ENCODE measurements at places on chromosomes 1 and 21. TPM values are rescaled to one million over a fixed set of nuclear protein-coding genes. Genes with fewer than 3 reads are reported as not detected.

DNA sequence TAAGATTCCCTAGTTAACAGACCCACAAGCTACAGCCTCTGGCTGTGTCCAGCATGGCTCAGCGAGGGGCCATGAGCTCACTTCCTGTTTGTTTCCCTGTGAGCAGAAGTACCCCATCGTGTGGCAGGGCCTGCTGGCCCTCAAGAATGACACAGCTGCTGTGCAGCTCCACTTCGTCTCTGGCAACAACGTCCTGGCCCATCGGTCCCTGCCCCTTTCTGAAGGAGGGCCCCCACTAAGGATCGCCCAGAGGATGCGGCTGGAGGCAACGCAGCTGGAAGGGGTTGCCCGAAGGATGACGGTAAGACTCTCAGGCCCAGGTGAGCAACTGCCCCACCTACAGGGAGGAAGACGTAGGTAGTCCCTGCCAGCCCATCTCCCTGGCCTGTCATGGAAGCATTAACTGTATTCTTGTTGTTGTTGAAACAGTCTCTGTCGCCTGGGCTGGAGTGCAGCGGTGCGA is 38.2 kb downstream of the ZBTB17 start:
- no peak for DNase-seq

DNA sequence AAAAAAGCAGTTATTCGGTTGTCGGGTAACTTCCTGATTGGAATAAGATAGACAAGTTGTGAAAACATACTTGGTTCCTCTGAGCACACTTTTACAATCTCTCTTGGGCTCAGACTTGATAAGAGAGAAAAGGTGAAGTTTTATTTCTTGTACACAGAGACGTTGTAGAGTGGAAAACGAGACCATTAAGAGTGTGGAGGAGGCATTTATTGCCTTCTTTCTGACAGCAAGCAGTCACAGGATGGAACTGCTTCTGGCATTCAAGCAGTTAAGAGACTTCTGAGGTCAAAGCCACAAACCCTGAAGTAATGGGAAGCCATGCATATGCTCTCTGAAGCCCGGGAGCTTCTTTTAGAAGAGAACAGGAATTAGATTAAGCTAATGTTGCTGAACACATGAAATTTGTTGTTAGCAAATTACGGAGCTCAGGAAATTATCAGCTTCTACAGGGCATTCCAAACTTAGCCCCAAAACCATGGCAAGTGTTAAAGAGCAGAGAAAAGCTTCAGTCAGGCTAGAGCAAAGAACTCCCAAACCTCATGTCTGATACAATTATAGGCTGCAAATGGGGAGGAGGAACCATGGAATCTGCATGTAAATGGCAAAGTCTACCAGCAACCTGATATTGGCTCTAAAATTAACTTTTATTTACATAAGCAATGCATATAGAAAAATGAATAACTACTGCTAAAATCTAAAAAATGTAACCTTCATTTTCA is 26.0 kb downstream of the S1PR1 start:
- no peak for DNase-seq

MAP1LC3C gene
- not detected for total RNA-seq

GRCh38 chr21:26171258-26172100 is 909 bp upstream of the APP start:
- DNase-seq = no peak

FAM167B gene
- 0.66 TPM for total RNA-seq

DNA sequence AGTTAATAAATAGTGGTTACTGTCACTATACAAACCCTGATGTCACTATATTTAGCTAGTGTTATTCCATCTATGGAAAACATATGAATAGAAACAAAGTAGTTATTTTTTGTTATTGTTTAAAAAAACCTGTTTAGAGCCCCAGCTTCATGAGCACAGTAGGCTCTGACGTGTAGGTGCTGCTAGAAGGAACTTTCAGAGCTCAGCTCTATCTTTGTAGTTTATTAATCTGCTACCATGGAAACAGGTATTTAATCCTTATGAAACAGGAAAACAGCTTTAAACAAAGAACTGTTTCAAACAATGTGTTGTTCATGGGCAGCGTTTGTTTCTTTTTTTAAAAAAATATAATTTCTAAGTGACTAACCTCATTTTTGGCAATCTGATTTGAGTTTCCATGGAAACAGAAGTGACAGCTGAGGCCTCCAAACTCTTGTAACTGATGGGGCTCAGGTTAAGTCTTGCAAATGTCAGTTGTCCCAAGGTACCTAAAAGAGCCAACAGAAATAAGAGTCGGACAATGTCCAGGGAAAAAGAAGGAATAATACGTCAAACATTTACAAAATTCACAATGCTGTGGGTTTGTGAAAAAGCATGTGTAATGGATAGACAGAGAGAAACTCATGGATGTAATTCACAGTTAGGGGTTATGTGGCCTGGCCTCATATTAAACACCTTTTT is 162.0 kb upstream of the C21orf91 start:
- DNase-seq = no peak

GRCh38 chr1:70659891-70660290 is 248.8 kb downstream of the CTH start:
- no peak for DNase-seq

- no peak for DNase-seq
These were observed 11.0 kb downstream of the WLS start for GRCh38 chr1:68221001-68221979.

- no peak for DNase-seq
These were observed 95.4 kb downstream of the POFUT2 start for GRCh38 chr21:45192332-45192731.

- peak; percentile 57 for DNase-seq
These were observed 711 bp downstream of the GADD45A start for GRCh38 chr1:67685558-67686266.

- DNase-seq = no peak
These were observed 6.8 kb downstream of the YY1AP1 start for GRCh38 chr1:155681776-155682175.

DNA sequence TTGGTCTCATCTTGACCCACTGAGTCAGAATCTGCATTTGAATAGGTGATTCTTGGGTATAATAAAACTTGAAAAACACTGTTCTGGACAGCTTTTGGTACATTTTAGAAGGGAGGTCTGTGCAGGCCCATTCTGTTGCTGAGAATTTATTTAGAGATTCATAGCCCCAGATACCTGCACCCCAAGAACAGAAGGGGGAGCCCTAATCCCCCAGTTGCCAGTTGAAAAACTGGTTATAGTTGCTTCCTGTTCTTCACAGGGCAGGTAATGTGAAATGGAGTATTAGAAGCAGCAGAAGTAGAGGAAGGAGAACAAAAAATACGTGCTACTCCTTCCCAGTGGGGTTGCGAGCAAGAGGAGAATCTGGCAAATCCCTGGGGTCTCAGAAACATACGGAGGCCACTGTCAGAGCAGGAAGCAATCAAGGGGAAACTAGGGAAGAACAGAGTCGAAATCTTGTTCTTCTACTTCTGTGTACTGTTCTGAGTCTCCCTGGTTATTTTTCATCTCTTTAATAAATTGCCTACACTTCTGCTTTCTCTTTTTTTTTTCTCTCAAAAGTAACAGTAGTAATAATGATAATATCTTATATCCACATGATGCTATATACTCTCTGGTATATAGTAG is 4.6 kb upstream of the CLCA2 start:
- DNase-seq = peak; percentile 19

DNA sequence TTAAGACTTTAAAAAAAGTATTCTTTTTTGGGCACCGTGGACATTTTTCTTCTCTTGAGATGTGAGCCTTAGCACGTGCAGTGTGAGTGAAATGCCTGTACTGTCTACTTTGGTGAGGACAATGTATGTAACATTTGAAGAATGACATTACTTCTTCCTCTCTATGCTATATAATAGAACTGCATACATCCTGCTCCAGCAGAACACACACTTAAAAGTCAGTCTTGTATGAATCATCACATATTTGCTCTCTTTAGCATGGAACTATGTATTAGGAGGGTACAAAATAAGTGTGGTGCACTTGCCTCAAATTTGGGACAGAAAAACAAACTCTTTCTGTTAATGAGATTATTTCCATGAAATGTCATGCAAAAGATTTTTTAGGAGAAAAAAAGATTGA is 358.4 kb upstream of the SGIP1 start:
- DNase-seq = no peak

GRCh38 chr1:23854568-23854967 is 13.5 kb downstream of the FUCA1 start:
- DNase-seq = no peak

DNA sequence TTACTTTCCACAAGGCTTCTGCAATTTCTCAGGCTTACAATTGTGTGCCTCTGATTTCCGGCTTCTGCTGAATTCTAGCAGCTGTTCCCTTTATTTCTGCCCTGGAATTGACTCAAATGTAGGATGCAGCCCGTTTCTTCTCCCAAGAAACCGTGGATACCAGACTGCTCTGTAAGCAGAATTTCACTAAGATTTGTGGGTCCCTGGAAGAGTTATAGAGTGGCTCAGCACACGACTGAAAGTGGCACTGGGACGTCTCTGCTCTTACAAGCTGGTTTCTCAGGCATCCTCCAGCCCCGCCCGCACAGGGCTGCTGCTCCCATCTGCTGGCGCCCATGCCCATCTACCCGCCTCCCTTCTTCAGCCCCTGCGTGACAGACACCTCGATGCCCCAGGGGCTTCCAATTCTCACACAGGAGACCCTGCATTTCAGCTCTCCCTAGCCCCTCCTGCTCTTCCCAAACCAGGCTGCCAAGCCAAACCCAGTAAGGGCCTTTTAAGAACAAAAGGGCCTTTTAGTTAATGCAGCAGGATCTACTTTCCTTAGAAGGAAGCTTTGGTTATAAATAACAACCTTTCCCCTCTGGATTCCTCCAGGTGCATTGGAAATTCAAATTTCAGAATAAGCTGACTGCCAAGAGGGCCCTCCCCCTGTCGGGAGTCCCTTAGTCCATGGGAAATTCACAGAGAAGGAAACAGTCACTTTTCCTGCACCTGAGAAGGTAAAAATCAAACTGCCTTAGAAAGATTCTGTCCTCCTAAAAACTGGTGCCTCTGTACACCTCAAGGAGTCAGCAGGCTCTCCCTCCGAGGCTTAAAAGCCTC is 45.4 kb upstream of the TENT5B start:
- DNase-seq = no peak

GRCh38 chr1:101162736-101163735 is 73.8 kb upstream of the S1PR1 start:
- DNase-seq = no peak

DNA sequence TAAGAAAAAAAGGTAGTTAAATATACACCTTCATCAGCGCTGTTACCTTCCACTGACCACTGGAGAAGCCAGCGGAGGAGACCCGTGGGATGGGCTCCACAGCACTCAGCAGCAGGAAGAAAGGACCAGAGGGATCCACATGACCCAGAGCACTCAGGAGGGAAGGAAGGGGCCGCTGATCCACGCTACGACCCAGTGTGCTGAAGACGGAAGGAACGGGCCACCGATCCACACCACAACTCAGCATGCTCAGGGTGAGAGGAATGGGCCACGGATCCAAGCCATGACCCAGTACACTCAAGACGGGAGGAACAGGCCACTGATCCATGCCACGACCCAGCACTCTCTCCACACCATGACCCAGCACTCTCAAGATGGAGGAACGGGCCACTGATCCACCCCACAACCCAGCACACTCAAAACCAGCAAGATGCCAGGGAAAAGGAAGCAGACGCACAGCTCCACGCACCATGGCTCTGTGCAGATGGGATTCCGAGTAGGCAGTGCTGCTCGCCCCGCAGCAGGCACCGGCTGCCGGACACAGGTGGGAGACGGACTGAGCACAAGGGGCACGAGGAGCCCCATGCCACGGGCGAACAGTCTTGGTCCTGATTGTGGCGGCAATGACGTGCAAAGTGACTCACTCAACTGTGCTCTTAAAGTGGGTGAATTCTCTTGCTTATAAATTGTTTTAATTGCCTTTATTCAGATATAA is 8.7 kb downstream of the WRAP73 start:
- no peak for DNase-seq

- DNase-seq = peak; percentile 70
These were observed at the start of gene FAM131C for GRCh38 chr1:16073490-16074119. Gene FAM131C (minus strand): TSS chr1:16073651. CDS start chr1:16073442, 209 bp downstream.

DNA sequence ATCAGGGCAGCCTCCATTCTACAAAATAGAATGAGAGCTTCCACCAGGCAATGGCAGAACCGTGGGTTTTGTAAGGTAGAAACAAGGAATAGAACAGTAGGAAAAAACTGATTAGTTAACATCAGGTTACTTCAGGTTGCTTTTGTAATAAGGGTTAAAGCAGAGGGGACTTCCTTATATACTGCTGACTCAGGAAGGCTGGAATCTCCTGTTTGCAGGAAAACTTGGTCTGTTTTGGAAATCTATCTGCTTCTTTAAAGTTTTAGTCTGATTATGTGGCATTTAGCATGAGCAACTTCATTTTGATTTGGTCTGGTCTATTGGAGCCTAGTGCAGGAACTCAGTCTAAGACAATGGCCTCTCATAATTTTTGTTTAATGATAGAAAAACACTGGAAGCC is 32.7 kb upstream of the RAB4A start:
- no peak for DNase-seq

DNA sequence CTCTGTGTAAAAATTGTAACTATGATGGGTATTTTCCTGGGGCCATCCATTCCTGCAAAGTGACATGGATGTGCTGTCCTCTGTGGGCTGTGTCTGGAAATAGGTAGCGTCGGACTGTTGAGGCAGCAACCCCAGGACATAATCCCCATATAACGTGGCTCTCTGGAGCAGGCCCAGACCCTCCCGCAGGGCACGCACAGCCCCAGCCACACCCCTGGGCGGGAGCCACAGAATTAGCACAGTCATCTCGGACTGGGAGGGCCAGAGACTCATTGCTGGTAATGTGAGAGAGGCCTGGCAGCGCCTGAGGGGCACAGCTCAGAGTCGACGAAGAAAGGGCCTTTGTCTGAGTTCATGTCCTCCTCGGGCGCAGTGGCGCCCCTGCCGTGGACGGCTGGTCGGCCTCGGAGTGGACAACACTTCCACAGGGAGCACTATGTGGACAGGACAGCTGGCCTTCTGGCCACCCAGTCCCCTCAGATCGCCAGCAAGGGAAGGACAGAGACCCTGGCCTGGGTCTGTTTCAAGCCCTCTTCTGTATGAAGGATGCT is 20.1 kb downstream of the SIM2 start:
- no peak for DNase-seq

MCOLN3 gene
- 0.16 TPM for total RNA-seq
